ENCODE measurements at places on chromosomes 5 and 9.

GRCh38 chr5:172636279-172637050, 4.6 kb upstream of the NEURL1B start:
- DNase-seq, result no peak

DNA sequence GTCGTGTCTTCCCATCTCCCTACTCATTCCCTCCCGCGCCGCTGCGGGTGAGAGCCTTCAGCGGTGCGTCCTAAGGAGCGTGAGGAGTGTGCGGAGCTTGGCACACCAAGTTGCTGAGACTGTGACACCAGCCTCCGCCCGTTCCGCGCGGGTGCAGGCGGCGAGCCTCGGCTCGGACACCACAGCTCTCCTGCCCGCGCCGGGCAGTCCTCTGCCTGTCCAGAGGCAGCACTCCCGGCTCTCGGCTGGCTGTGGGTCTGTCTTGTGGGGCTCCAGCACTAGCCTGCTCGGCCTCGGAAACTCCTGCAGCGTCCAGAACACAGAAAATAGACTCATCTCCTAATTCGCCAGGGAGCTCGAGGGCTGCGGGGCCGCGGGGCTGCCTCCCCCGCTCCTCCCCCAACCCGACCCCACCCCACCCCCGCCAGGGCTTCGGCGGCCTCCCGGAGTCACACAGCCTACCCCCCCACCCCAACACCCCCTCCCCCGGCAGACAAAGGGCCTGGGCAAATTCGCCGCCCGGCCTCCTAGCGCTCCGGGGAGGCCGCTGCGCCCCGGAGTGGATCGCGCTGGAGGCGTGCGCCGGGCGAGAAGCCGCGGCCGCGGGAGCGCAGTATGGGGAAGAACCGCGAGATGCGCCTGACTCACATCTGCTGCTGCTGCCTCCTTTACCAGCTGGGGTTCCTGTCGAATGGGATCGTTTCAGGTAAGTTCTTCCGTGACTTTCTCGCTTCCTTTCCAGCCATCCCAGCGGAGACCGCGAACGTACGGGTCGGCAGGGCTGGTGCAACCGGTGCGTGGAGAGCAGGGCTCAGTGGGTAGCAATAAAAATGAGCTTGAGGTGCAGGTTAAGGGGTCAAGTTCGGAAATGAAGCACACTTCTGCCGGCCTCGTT, at the start of gene ADAMTS19:
Gene ADAMTS19 (plus strand): TSS at position 522 of the 895 bp plus-strand sequence. CDS start 94 bp downstream, at position 616.
- DNase-seq, result no peak

DNA sequence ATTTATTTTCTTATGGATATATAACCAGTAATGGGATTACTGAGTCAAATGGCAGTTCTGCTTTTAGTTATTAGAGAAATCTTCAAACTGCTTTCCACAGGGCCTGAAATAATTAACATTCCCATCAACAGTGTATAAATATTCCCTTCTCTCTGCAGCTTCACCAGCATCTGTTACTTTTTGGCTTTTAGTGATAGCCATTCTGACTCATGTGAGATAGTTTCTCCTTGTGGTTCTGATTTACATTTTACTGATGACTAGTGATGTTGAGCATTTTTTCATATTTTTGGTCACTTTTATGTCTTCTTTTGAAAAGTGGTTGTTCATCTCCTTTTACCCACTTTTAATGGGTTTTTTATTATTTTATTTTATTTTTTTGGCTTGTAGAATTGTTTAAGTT, 1290.3 kb upstream of the CDH9 start:
- no peak for DNase-seq

GRCh38 chr9:138033950-138034349, 156.4 kb downstream of the CACNA1B start:
- DNase-seq, result no peak

DNA sequence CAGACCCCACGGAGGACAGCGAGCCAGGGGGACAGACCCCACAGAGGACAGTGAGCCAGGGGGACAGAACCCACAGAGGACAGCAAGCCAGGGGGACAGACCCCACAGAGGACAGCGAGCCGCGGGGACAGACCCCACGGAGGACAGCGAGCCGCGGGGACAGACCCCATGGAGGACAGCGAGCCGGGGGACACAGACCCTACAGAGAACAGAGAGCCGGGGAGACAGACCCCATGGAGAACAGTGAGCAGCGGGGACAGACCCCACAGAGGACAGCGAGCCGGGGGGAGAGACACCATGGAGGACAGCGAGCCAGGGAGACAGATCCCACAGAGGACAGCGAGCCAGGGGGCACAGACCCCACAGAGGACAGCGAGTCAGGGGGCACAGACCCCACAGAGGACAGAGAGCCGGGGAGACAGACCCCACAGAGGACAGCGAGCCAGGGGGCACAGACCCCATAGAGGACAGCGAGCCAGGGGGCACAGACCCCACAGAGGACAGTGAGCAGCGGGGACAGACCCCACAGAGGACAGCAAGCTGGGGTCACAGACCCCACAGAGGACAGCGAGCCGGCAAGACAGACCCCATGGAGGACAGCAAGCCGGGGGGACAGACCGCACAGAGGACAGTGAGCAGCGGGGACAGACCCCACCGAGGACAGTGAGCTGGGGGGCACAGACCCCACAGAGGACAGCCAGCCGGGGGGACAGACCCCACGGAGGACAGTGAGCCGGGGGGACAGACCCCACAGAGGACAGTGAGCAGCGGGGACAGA, 4.4 kb upstream of the ZDHHC11 start:
- DNase-seq, result no peak

GRCh38 chr5:119072496-119072895, 1.6 kb downstream of the DMXL1 start:
- DNase-seq, result no peak

Measured in activated CD4-positive, alpha-beta T cell treated with anti-CD3 and anti-CD28 coated beads, Interleukin-2, amount 50 U/mL, for 1 hour (primary cell).